ENCODE measurements at places on chromosomes 1 and 21. TPM values are rescaled to one million over a fixed set of nuclear protein-coding genes. Genes with fewer than 3 reads are reported as not detected.

DNA sequence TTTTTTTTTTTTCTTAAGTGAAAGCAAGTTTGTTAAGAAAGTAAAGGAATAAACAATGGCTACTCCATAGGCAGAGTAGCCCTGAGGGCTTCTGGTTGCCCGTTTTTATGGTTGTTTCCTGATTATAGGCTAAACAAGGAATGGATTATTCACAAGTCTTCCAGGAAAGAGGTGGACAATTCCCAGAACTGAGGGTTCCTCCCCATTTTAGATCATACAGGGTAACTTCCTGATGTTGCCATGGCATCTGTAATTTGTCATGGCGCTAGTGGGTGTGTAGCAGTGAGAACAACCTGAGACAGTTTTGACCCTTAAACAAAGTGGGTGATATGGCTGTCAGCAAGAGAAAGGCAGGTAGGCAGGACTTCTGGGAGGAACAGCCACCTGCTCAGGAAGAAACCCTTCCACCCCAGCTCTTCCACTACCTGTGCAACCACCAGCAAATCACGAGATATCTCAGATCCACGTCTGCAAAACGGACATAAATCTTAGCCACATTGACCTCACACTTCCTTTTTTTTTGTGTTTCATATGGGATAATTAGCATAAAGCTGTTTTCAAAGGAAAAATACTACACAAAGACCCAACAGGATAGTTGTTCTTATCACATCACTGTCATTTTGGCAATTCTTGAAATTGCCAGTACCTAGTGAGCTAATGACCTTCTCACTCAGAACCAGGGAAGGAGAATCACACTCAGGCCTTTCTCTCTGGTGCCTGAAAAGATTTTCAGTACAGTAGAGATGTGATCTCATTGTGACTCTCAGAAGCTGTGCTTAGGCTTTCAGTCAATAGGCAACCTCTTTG lies 34.8 kb upstream of the DUSP10 start:
- H3K36me3 ChIP-seq, result no peaks in the 10 kb centered on the region
- H3K27me3 ChIP-seq, result no peaks in the 10 kb centered on the region
- peak overlapping the region; percentile 1 for H3K4me3 ChIP-seq
- peak overlapping the region; percentile 92 for H3K27ac ChIP-seq

GRCh38 chr1:217135569-217135915 lies 412.3 kb upstream of the ESRRG start:
- no peak for DNase-seq
- H3K36me3 ChIP-seq, result no peaks in the 10 kb centered on the region
- peak overlapping the region; percentile 42 for H3K4me3 ChIP-seq

DNA sequence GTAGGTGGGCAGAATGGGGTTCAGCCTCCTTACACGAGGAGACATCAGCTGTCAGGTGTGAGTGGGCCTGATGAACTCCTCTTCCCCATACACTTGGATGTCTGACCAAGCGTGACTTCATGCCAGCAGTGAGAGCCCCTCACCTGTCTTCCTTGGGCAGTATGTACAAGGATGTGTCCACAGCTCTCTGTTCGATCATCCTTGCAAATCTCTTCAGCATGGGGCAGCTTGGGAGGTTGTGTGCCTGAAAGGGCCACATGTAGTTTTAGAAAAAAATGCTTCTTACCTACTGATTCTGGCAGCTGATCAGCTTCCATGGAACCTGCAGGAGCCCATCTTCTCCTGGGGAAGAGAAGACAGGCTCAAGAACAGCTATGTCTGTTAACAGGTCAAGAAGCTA lies 18.0 kb downstream of the ACP6 start:
- H3K36me3 ChIP-seq, result peaks cover 15% of the 10 kb centered on the region
- no peak for DNase-seq
- peaks cover 22% of the 10 kb centered on the region for H3K4me1 ChIP-seq
- no peak overlapping the region for H3K4me3 ChIP-seq
- H3K27ac ChIP-seq, result no peak overlapping the region

- DNase-seq, result no peak
- no peaks in the 10 kb centered on the region for H3K27me3 ChIP-seq
- peaks cover 55% of the 10 kb centered on the region for H3K36me3 ChIP-seq
- H3K4me3 ChIP-seq, result no peak overlapping the region
- H3K27ac ChIP-seq, result peak overlapping the region; percentile 52
These were observed 13.5 kb upstream of the IKBKE start for GRCh38 chr1:206456577-206457370.

DNA sequence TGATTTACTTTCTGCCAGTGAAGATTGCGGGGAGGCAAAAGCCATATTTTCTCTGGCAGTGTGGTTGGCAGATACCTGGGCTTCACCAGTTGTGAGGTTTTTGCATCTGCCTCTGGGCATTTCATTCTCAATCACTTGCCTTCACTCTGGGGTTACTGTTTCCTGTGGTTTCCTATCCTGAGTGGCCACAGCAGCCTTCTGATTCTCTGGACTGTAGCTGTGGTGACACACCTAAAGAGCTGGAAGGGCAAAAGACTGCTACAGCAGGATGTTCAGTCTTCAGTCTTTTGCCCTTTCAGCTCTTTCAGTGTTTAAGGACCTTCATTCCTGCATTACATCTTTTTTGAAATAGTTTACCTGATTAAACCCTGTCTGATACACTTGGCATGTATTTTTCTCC lies 50.5 kb upstream of the GPR52 start:
- H3K27ac ChIP-seq, result no peak overlapping the region
- H3K4me3 ChIP-seq, result no peak overlapping the region
- H3K27me3 ChIP-seq, result no peaks in the 10 kb centered on the region
- peaks cover 9% of the 10 kb centered on the region for H3K36me3 ChIP-seq
- DNase-seq, result no peak

DNA sequence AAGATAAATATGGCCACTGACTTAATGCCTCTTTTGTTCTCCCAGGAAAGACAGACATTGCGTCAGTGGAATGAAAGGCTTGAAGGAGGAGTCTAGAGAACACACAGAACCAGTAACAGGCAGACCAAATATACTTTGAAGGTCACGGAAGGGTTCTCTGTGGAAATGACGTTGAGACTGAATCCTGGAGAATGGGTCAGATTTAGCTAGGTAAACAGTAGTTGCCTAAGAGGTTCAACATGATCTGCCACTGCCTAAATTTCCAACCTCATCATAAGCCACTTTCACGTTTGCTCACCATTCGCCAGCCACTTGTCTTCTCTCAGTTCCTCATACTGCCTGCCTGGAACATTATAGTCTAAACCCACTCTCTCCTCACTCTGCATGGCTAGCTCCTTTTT lies 20.5 kb downstream of the PLA2G4A start:
- no peak overlapping the region for H3K4me3 ChIP-seq
- H3K4me1 ChIP-seq, result peaks cover 18% of the 10 kb centered on the region
- H3K27ac ChIP-seq, result peak overlapping the region; percentile 4
- H3K36me3 ChIP-seq, result peaks cover 13% of the 10 kb centered on the region
- H3K27me3 ChIP-seq, result peaks cover 3% of the 10 kb centered on the region
- DNase-seq, result no peak

- no peak overlapping the region for H3K4me3 ChIP-seq
- no peaks in the 10 kb centered on the region for H3K4me1 ChIP-seq
- no peak overlapping the region for H3K27ac ChIP-seq
- no peak for DNase-seq
These were observed 2.1 kb downstream of the MASP2 start for GRCh38 chr1:11044849-11045427.

DNA sequence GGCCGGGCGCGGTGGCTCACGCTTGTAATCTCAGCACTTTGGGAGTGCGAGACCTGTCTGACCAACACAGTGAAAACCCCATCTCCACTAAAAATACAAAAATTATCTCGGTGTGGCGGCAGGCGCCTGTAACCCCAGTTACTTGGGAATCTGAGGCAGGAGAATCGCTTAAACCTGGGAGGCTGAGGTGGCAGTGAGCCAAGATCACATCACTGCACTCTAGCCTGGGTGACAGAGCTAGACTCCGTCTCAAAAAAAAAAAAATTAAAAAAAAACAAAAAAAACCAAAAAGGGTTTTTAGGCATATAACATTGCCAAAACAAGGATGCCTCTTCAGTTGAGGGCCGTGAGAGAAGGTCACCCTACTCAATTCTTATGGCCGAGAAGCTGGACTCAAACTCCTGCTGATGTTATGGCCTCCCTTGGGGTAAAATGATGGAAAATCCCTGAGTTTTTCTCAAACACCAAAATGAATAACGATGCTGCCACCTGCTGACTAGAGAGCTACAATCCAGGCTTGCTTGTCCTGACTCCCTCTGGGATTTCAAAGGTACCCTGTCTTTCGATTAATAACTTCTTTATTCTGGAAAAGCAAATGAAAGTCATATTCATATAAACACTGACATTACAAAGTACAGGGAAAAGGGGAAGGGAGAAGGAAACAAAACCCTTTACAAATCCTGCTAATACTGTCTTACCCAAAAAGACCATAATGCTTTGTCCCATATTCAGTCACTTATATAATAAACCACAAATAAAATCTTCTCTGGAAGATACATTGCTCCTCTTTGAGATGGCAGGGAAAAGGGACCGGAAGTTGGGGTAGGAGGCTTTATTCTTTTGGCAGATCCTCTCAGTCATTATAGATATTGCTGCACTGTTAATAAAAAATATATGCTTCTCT lies 10.7 kb downstream of the RAB42 start:
- peaks cover 16% of the 10 kb centered on the region for H3K4me1 ChIP-seq
- no peak overlapping the region for H3K4me3 ChIP-seq
- H3K27ac ChIP-seq, result no peak overlapping the region
- peaks cover 28% of the 10 kb centered on the region for H3K36me3 ChIP-seq
- no peak for DNase-seq

- no peak overlapping the region for H3K4me3 ChIP-seq
- H3K27ac ChIP-seq, result no peak overlapping the region
- no peak for DNase-seq
- H3K4me1 ChIP-seq, result no peaks in the 10 kb centered on the region
These were observed 22.3 kb downstream of the CEP104 start for GRCh38 chr1:3834701-3835100.

- no peaks in the 10 kb centered on the region for H3K36me3 ChIP-seq
- no peaks in the 10 kb centered on the region for H3K27me3 ChIP-seq
- DNase-seq, result no peak
- no peak overlapping the region for H3K27ac ChIP-seq
- peaks cover 2% of the 10 kb centered on the region for H3K4me1 ChIP-seq
- H3K4me3 ChIP-seq, result no peak overlapping the region
These were observed 18.9 kb downstream of the SLC6A9 start for GRCh38 chr1:44012404-44012803.

GRCh38 chr1:202710070-202711045 lies at the start of gene SYT2:
Gene SYT2, minus strand, starts transcription at chr1:202710454. Its CDS starts 104,682 bp downstream, at chr1:202605772.
- H3K4me3 ChIP-seq, result no peak within 1 kb of the TSS
- H3K36me3 ChIP-seq, result no peaks in the 10 kb centered on the region
- H3K4me1 ChIP-seq, result no peaks in the 10 kb centered on the region
- peaks cover 77% of the 10 kb centered on the region for H3K27me3 ChIP-seq
- H3K27ac ChIP-seq, result no peak within 1 kb of the TSS
- no peak for DNase-seq

DNA sequence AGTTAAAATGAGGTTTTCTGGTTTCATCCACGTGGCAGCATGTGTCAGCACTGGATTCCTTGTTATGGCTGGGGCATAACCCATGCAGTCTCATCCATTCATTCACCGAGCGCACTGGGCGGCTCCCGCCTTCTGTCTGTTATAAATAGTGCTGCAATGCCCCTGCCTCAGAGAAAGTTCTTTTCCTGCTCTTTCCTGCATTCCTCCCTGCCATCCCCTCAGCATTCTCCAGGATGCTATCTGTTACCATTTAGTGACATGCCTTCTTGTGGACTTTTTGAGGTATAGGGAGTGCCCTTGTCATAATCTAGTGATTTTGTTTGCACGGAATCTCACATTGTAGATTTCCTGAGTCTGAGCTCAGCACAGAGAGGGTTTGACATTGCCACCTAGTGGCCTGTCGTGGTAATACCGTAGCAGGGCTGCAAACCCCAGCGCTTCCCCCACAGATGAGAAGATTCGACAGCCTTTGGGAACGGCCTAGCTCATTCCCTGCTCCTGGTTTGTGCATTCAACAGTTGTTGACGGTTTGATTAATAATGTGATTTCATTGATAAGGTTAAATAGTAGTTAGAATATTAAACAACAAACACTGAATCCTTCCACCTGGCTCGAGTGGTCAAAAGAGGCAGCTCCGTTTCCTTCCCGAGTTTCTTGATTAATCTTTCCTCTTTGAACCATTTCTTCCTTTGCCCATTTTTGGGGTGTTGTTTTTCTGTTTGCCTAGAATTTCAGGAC lies 46.3 kb downstream of the UMODL1 start:
- H3K4me3 ChIP-seq, result no peak overlapping the region
- H3K27ac ChIP-seq, result peak overlapping the region; percentile 24
- H3K27me3 ChIP-seq, result peaks cover 43% of the 10 kb centered on the region
- peak; percentile 60 for DNase-seq

- H3K4me3 ChIP-seq, result no peak overlapping the region
- peaks cover 5% of the 10 kb centered on the region for H3K27me3 ChIP-seq
- H3K27ac ChIP-seq, result no peak overlapping the region
- H3K36me3 ChIP-seq, result no peaks in the 10 kb centered on the region
- peaks cover 3% of the 10 kb centered on the region for H3K4me1 ChIP-seq
These were observed 61.5 kb downstream of the TNN start for GRCh38 chr1:175129182-175129581.

The CD1D gene
- not detected for total RNA-seq

The CASQ2 gene
- total RNA-seq, result not detected

The ACKR1 gene
- not detected for total RNA-seq

The TFAP2E gene
- total RNA-seq, result 0.51 TPM

The COL8A2 gene
- total RNA-seq, result not detected

The B3GALNT2 gene
- total RNA-seq, result 15.8 TPM

The SLC6A9 gene
- 3.2 TPM for total RNA-seq

Data from activated T-helper 2 cell treated with anti-CD3 and anti-CD28 coated beads, Interferon-gamma antibody, Interleukin-2, Interleukin-4, amounts not matched to agents 10 μg/mL and 5 μg/mL and 100 μg/mL, durations not matched to agents 14 hours and 24 hours and 36 hours (primary cell).